ENCODE measurements at places on chromosomes 16 and 17.

DNA sequence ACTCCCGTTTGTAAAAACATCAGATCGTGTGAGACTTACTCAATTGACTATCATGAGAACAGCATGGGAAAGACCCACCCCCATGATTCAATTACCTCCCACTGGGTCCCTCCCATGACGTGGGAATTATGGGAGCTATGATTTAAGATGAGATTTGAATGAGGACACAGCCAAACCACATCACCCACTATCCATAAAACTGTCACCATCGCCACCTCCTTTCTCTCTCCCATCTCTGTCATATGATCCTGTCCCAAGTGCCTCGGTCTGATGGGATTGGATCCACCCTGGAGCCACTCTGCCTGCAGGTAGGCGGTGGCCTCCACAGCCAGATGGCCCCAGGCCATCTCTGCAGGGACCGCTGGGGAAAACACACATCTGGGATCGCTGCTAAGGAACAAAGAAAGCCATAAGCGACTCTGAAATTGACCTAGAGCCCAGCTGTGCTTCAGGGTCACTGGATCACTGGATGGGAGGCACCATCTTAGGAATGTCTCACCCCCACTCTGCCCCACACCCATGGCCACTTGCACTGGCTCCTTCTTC lies 61.2 kb downstream of the TMEM186 start:
- DNase-seq: no peak

DNA sequence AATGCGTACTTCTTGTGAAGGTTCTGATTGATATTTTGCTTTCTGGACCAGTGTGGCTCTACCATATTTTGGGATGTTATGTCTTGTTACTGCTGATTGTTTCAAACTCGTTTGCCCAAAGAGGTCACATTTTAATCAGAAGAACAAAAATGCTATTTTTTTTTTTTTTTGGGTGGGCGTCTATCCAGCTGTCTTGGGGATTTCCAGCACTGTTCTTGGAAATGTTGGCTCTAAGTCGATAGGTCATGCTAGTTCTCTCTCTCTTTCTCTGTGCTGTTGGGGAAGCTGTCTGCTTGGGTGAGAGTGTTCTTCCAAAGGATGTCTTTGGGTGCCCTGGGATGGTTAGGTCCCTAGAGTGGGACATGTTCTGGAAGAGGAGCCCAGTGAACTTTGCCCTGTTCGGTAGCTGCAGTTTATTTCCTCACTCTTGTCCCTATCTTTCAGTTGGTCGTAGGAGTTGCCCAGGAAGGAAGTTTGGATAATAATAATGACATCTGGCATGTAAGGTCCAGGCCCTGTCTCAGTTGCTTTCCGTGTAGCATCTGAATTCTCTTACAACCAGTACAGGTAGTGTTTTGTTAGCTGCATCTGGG lies 2.9 kb downstream of the IRF8 start:
- no peak for DNase-seq

GRCh38 chr16:30526137-30526822 lies at the start of gene ZNF768:
Gene ZNF768, minus strand, starts transcription at chr16:30526566. Its CDS starts 153 bp downstream, at chr16:30526413.
- no peak for DNase-seq

DNA sequence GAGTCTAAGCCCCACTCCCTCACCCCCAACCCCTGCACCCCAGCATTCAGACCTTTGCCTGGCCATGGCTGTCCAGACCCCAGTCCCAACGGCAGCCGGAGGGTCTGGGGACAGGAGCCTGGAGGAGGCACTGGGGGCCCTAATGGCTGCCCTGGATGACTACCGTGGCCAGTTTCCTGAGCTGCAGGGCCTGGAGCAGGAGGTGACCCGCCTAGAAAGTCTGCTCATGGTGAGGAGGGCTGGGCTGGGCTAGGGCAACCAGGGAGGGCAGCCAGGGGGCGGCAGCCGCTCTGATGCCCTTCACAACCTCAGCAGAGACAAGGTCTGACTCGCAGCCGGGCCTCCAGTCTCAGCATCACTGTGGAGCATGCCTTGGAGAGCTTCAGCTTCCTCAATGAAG lies 14.4 kb downstream of the RIPOR1 start:
- no peak for DNase-seq

DNA sequence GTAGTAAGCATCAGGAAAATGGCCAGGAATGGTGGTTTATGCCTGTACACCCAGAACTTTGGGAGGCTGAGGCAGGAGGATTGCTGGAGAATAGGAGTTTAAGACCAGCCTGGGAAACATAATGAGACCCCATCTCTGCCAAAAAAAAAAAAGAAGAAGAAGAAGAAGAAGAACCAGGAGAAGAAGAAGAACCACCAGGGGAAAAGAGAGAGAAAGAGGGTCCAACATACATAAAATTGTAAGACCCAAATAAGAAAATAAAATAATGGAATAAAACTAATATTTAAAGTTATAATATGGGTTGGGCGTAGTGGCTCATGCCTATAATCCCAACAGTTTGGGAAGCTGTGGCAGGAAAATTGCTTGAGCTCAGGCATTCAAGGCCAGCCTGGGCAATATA lies 408.4 kb downstream of the ZFHX3 start:
- DNase-seq: no peak

GRCh38 chr17:35766489-35766877 lies 5.8 kb downstream of the C17orf50 start:
- no peak for DNase-seq

GRCh38 chr17:34499576-34499975 lies 79.8 kb upstream of the TMEM132E start:
- no peak for DNase-seq

DNA sequence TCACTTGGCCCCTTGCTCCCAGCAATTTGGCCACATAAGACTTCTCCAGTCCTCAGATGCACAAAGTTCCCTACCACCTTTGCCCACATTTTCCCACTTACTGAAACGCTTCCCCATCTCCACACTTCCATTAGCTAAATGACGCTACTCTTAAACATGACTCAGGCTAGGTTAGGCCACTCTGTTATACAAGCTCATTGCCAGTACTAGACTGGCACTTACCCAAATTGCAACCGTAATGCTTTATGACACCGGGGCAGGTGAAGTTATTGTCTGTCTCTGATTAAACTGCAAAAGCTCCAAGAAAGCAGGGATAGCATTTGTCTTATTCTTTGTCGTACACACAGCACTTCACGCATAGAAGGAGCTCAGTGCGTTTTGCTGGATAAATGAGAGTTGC lies 29.2 kb downstream of the ASPA start:
- DNase-seq: no peak

GRCh38 chr16:78786635-78787034 lies 687.2 kb downstream of the WWOX start:
- DNase-seq: no peak

DNA sequence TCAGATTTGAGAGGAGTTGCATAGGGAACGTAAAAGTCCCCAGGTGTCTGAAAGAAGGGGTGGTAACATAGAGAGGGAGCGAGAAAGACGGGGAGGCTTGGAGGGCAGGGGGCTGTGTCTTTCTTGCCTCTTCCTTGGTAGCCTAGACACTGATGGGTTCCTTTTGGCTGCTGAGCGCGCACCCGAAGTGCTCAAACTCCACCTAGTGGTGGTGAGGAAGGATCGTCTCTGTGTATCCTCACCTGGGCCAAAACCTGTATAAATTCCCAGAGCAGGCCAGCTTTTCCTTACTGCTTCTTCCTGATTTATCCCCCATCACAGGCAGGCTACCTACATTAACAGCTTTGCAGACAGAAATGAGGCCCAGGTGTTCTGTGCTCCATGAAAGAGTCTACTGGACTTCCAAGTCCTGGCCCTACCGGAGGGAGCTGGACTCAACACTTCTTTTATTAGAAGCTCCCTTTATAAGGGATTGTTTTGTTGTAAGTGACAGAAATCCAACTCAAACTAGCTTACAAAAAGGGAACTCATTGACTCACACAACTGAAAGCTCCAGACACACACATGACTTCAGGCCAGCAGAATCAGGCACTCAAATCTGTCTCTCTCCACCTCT lies 5.5 kb upstream of the SLC25A35 start:
- peak; percentile 35 for DNase-seq

DNA sequence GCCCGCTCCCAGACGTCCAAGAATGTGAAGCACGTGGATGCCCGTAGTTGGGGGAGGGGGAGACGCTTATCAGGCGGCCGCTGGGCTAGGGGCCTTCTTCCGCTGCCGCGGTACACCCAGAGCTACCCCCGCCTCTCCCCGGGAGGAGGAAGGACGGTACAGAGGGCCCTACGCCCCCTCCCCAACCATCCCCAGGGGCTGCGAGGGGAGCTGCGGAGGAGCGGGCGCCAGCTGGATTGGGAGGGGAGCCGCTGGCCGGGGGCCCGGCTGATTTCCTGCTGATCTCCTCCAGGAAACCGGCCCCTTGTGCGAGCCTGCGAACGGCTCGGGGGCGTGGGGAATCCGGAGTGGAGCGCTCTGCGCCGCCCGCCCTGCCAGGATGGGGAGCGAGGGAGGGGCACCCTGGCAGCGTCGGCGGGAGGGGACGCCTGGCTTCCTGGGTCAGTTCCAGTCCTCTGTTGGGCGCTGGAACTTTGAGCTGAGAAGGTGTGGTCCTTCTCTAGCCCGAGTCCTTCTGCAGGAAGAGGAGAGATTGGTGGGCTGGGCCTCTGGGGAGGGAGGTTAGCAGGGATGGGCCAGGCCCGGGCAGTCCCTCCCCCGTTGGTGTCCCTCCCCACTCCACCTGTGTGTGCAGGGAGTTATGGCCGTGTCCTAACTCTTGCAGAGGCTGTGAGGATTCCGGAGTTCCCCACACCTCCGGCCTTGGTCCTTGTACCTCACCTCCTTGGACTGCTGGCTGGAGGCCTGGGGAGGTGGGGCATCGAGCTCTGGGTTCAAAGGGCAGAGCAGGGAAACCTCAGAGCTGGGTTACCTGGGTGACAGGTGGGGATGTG lies 19.2 kb downstream of the GJD3 start:
- DNase-seq: no peak

GRCh38 chr17:39921323-39921722 lies 2.9 kb upstream of the GSDMB start:
- no peak for DNase-seq

DNA sequence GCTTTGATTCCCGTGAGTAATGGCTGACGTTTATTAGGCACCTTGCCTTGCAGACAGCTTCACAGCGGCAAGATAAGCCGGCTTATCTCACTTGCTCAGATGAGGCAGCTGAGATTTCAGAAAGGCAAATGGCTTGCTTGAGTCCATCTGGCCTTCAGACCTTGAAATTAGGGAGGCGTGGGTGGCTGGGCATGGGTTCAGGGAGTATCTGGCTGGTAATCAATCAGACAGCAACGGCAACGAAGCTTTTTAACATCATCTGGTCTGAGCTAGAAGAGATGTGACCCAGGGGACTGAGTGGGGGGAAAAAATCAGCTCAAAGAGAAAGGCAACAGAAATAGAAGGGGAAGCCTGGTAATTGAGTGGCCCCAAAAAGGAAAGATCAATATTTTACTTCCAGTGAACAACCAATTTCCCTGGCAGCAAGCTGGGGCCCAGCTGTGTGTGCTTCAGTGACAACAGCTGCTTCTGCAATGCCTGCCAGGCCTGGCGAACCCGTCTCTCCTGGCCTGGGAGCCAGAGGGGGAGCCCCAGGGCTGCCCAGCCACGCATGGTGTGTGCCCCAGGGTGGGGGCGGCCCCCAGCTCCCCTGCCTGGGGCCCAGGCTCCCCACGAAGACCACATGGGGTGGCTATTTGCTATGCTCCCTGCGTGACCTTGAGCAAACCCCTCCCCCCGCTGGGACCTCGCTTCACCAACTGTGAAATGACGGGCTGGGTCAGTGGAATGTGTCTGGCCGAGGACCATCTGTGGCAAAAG lies 34.0 kb downstream of the RAB11FIP4 start:
- DNase-seq: no peak

DNA sequence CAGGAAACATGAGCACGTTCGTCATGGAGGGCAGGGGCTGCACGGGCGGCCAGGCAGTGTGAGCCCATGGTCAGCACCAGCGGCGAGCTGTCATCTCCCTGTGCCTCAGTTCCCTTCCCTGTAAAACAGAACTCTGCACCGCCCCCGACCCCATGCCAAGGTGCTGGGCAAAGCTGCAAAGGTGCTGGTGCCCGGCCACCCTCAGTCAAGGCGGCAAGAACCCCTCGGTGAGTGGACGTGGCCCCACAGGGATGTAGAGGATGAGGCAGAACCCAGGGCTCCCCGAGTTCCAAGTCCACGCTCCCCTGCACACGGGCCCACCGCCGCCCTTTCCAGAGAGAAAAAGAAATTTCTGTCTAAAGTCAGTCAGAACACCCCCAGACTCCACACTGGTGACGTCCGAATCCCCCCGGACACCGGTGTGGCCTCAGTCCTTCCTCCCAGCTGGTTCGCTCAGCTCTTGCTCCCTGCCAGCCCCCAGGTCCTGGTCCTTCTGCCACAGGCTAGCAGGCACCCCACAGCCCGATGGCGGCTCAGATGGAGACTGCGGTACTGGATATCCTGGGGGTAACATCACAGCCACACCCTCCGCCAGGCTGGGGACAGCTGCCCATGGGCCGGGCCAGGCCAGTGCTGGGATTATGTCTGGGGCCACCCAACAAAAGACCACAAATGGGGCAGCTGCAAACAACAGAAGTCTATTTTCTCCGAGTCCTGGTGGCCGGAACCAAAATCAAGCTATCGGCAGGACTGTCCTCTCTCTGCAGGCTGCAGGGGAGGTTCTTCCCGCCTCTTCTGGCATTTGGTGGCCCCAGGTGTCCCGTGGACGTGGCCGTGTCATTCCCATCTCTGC lies 14.4 kb upstream of the BAHCC1 start:
- DNase-seq: no peak

GRCh38 chr17:62741290-62741689 lies 66.8 kb downstream of the MARCHF10 start:
- no peak for DNase-seq

GRCh38 chr17:10311131-10311530 lies 61.7 kb downstream of the MYH13 start:
- no peak for DNase-seq

- DNase-seq: no peak
These were observed 49.6 kb downstream of the KCNJ12 start for GRCh38 chr17:21425736-21426135.

DNA sequence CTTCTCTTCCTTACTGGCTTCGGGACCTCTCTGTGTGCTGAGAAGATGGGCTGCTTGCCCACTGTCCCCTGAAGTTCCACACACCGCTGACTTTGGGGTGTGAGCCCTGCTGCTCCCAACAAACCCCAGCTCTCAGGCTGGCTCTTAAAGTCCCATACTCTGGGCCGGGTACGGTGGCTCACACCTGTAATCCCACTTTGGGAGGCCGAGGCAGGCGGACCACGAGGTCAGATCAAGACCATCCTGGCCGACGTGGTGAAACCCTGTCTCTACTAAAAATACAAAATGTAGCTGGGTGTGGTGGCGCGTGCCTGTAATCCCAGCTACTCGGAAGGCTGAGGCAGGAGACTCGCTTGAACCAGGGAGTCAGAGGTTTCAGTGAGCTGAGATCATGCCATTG lies 17.2 kb downstream of the CD7 start:
- no peak for DNase-seq

GRCh38 chr17:55842405-55843158 lies 91.7 kb downstream of the PCTP start:
- DNase-seq: no peak

DNA sequence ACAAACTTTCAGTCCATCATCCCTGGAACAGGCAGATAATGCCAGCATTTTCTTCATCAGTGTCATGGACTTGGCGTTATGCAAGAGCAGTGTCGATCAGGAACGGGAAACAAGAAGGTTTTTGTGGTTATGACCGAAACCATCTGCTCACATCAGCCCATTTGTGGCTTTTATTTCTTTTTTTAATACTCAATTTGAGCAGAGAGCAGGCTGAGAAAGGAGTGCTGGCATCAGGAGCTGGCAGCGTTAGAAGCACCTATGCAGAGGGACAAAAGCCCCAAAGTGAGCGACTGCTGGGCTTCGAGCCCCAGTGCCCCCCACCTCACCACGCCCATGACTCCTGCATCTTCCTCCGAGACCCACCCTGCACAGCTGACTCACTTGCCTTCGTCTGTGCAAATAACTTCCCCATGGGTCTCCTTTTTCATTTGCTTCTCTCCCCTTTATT lies 16.2 kb upstream of the CD300E start:
- DNase-seq: no peak

All from stimulated activated CD8-positive, alpha-beta memory T cell treated with anti-CD3 and anti-CD28 coated beads, Interleukin-4, amount 100 ng/mL, for 1 hour (primary cell).